ENCODE measurements at places on chromosomes 12 and 14.

- no peak for DNase-seq
Observed at GRCh38 chr14:95828649-95829265, 47.9 kb upstream of the TUNAR start.

DNA sequence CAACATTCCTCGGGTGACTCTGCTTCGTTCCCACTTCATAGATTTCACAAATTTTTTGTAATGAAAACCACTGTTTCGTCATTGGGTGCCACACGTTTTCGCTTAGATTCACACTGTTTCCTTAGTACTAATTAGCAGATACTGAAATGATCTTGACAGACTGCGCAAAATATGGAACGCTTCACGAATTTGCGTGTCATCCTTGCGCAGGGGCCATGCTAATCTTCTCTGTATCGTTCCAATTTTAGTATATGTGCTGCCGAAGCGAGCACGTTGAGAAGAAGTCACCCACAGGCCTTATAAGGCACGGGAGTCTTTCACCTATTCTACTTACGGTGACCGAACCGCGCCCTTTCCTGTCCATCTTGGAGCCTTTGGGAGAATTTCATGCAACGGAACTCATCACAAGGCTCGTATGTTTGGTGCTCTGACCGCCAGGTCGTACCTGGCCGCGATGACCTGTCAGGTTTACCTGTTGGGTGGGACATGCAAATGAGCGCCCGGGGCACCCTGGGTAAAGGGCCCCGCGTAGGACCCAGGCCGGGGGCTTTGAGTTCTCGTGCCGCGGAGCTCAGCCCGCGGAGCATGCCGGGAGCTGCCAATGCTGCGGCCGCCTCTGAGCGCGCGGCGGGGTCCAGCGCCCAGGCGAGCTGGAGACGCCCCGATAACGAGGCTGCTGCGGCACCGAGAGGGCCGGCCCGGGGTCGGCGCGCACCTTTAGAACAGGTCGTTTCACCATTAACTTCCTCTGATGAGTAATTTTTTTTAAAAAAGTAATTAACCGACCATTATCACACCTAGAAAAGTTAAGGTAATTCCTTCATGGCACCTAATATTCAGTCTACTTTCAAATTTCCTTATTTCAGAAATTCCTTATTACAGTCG, at the start of gene RNU6-8:
Gene RNU6-8 (minus strand): TSS at position 272 of the 885 bp plus-strand sequence.
- peak; percentile 80 for DNase-seq

DNA sequence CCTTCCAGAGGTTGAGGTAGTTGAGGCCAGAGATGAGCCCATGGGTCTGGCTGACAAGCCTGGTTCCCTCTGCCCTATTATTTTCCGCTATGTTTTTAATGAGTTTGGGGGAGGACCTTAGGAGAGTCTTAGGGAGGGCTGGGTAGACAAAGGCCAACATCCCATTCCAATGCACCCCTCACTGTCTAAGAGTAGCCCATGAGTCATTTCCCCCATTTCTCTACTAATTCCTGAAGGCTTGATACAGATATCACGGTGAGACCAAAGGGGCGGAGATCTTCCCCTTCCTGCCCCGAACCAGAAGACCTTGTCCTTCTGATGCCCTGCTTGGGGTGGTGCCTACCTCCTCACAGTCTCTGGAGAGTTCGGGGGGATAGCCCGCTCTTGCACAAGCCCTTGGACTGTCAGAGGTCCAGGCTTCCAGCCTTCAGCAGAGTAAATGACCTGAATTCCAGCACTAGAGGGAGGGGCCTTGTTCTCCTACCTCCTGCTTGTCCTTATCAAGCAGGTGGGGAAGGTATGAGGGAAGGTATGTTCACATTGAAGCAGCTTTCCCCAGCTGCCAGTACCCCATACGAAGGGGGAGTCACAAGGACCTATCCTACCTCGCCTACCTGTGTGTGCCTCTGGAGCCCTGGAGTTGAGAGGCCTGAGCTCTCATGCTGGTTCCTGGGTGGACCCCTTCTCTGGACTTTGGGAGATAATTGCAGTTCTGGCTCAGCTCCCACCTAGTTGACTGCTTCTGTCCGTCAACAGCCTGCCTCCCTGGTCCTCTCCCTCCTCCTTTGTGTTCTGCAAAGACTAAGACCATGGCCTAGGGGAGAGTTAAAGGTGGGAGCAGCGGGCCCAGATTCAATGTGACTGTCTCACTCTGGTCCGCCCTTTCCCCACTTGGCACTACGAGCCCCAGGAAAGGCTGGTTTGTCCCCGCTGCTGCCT, 3.7 kb downstream of the PSMB11 start:
- DNase-seq: no peak

- no peak for DNase-seq
Observed at GRCh38 chr14:99158646-99159165, 113.3 kb downstream of the BCL11B start.

GRCh38 chr14:77219591-77219990, 38.0 kb downstream of the TMEM63C start:
- no peak for DNase-seq

DNA sequence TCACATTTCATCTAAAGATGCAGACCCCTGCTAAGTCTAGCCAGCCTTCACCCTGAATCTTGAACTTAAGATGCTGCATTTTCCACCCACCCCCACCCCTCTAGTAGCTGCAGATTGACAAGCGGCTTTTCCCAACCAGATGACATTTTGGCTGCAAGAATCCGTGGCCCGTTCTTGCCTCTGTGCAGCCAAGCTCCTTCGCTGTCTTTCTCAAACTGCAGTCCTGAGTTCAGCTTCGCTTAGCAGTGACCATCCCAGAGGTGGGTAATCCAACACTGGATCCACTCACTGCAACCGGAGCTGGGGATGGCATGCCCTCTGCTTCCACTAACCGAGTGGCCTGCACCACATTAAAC, 765 bp upstream of the NFYB start:
- DNase-seq: no peak

- no peak for DNase-seq
Observed at GRCh38 chr12:54304187-54304810, 3.5 kb upstream of the NFE2 start.

- DNase-seq: no peak
Observed at GRCh38 chr12:102343361-102344121, 136.8 kb downstream of the IGF1 start.

DNA sequence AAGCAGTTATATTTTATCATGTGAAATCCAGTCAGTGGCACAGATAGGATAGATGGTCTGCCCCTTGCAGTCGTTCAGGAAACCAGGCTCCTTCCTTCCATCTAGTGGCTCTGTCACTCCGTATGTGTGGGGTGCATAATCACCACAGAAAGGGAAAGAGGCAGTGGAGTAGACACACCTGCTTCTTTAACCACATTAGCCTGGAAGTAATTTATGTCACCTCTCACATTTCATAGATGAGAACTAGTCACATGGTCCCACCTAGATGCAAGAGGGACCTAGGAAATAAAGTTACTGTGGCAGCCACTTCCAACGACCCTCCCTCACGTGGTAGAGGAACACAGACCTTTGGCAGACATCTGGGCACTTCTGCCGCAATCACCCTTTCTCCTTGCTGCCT, 14.2 kb upstream of the RNU6-8 start:
- no peak for DNase-seq

GRCh38 chr12:5798242-5799015, 146.6 kb downstream of the ANO2 start:
- no peak for DNase-seq

DNA sequence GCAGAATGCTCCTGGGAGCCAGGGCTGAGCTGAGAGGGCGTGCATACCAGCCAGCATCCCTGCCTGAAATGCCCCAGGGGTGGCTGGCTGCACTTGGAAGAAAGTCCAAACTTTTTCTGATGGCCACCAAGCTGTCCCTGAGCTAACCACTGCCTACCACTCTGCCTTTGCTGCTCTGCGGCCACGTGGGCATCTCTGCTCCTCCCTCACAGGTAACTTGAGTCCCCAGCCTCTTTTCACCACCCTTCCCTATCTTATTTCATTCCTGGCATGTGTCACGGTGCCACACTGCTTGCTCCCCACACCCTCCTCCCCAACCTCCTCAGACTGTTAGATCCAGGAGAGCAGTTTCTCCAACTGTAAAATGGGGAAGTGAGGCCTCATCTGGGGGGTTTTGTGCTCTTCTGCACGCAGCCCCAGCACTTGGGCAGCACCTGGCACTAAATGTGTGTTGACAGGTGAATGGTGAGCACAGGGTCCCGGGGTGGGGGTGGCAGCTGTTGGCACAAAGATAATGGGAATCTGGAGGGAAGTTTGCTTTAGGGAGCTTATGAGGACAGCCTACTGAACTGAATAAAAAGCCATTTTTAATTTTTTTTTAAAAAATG, 113.0 kb downstream of the GLT1D1 start:
- no peak for DNase-seq

DNA sequence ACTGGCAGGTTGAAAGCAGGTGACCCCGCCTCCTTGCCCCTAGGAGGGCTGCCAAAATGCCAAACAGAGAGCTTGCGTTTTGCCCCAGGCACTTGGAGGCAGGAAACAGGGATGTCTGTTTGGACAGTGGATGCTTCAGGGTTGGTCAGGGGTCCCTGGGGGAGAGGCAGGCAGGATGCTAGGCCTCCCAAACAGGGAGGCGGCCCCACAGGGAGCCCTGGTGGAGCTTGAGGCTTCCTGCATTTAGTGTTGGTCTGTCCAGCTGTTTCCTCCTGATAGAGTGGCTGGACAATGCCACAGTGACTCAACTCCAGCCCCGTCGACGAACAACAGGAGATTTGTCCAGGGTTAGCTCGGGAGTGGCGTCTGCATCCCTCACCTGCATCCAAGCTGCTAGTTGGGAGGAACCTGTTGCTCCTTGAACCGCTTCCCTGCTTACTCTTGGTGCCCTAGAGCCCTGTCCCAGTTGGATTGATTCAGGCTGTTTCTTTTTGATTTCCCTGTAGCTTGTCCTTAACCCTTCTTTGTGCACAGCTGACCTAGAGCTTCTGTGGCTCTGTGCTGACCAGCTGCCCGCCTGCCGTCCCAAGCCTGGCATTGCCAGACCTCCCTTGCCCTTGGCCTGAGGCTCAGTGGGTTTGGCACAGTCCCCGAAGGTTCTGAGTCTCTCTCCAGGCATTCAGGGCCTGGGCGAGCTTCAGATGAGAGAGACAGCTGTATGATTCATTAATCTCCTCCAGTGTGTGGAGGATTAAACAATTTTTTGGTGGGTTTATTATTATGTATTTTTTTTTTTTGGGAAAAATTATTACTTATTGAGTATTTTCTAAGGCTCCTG, 45.9 kb downstream of the TSPAN9 start:
- no peak for DNase-seq

DNA sequence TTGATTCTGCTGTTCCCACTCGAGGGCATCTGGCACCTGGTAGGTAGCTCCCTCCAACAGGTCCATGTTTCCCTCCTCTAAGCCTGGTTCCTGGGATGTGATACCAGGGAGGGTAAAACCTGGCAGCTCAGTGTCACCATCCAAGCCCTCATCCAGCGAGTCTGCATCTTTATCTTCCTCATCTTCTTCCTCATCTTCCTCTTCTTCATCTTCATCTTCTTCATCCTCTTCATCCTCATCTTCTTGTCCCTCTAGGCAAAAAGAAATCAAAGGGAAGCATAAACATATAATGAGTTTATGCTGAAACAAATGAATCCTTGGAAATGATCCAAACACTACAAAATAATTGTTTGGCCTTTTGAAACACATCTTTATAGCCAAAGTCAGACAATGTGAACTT, 55.3 kb downstream of the ARMH4 start:
- DNase-seq: no peak

DNA sequence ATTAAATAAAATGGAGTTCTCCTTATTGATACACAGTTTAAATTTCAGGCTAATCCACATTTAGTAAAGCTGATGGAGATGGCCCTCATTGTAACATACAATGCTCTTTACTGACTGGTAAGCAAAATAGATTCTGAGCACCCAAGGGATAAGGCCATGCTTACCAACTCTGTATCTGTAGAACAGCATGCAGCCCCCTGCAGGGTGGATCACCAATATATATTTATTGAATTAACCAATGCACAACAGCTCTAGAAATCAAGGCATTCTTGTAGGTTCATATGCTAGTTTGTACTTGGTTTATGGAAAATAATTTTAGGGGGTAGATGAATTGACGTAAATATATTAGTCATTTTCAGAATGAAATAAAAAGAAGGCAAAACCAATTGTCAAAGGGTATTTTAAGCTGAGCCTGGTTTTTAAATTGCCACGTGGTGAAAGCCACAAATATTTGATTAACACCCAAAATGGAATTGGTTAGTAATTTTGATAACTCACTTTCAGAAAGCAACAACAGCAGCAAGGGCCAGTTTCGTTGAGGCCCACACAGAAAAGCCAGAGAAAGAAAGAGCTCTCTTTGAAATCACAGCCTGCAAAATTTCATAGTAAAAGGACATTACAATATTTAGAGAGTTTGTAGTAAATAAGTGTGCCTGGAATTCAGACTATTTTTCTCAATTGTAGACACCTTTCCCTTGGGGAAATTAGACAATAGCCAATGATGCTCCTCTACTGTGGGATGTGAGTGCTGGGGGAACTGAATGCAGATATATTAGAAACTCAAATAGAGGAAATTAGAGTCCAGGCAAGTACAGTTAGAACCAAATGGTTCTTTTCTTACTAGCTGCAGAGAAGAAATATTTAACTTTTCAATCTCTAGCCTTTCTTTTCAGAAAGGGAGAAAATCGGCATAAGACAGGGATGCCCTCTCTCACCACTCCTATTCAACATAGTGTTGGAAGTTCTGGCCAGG, 216.2 kb upstream of the ABCD2 start:
- no peak for DNase-seq

GRCh38 chr12:13200841-13201240, 4.3 kb downstream of the EMP1 start:
- DNase-seq: no peak

DNA sequence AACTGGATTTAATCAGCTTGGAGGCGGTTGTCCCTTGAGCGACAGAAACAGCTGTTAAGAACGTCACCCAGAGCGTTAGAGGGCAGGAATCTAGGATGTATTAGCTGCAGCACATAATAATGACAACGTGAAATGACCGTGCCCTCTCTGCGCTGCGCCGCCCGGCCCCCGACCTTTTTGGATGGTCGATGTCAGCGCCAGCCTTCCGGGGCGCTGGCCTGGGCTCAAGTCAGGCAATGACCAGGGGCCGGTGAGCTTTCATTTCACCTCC, 427 bp upstream of the TMEM120B start:
- DNase-seq: peak; percentile 11

- no peak for DNase-seq
Observed at GRCh38 chr12:80936642-80937390, 918 bp downstream of the LIN7A start.

DNA sequence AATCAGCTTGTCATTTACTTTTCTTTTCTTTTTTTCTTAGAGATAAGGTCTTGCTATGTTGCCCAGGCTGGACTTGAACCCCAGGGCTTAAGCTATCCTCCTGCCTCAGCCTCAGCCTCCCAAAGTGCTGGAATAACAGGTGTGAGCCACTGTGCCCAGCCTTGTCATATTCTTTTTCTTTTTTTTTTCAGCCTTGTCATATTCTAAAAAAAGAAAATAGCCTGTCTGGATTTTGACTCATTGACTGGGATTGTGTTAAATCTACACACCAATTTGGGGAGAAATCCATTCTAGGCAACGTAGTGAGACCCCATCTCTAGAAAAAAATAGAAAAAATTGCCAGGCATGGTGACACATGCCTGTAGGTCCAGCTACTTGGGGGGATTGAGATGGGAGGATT, 24.1 kb downstream of the ATP5MC2 start:
- DNase-seq: no peak

DNA sequence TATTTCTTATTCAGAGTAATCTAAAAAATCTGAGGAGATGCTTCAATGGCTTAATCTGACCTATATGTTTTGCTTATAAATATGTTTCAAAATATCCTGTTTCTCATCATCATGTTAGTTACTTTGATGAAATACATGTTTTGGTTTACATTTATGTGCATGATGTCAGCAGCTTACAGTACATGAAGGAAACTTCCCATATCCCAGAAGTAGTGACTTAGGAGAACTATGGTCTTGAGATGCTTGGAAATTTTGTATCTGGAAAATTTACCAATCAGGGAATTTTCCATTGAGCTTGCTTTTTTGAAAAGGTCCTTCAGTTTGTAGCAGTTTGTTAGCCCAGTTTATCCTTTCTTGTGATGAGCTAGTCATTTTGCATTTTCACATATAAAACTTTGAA, 73.3 kb downstream of the RASSF8 start:
- no peak for DNase-seq

Data from activated T-cell treated with anti-CD3 and anti-CD28 coated beads for 24 hours (primary cell).